ENCODE measurements at places on chromosomes 6 and 20. TPM values are rescaled to one million over a fixed set of nuclear protein-coding genes. Genes with fewer than 3 reads are reported as not detected.

DNA sequence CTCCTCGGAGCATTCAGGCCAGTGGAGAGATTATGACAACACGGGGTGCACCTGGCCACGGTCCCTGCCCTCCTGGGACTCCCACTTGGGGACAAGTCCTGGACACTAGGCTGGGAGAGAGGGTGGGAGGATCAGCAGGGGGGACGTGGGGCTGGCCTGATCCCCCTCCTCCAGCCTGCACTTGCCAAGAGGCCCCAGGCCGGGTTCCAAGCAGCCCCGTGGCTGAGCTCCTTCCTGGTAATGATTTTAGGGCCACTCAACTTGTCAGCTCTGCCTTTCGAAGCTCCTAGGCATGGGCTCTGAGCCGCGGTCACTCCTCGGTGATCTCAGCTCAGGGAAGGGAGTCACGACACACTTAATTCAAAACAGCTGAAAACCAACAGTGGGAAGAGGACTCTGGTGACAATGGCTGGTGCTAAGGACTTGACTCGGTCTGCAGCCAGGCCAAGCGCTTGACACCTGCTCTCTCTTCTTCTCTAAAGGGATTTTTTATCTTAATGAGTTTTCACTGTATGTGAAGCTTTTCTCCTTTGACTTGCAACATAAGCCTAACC, 161.7 kb downstream of the BMP7 start:
- DNase-seq, result no peak

GRCh38 chr20:10708351-10709185, 34.8 kb upstream of the JAG1 start:
- DNase-seq, result no peak

Gene UBE2C
- total RNA-seq, result 249 TPM

DNA sequence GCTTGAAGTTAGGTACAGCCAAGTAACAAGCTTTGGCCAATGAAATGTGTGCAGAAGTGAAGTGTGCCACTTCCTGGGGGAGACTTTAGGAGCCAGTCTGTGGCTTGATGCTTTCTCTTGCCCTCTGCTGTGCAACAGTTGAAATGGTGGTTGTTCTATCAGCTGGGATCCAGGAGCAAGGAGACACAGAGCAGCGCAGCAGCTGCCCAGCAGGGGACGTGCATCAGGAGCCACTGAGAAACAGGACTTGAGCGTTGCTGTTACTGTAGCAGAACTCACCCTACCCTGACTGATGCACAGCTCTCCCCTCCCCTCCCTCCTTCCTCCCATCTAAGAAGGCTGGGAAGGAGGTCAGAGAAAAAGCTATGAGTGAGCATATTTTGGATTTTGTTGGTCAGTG, 18.9 kb upstream of the CCN5 start:
- DNase-seq, result no peak

Gene PRR18
- total RNA-seq, result 0.76 TPM

GRCh38 chr20:4081421-4081820, 66.1 kb upstream of the RNF24 start:
- DNase-seq, result no peak

DNA sequence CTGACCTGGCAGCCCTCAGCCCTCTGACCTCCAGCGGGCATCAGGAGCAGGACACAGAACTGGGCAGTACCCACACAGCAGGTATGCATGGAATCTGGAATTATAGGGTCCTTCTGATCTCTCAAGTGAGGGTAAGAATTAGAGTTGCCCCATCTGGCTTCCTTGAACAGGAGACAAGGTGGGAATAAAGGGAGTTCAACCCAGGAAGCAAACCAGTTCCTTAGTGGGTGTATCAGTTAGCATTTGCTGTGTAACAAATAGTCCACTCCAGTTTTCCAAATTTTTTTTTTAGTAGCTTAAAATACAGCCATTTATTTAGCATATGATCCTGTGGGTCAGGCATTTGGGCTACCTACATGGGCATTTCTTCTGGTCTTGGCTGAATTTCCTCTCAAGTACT, 15.7 kb downstream of the MAVS start:
- DNase-seq, result no peak

GRCh38 chr6:104414723-104415122, 445.0 kb downstream of the HACE1 start:
- no peak for DNase-seq

Data from SJSA1 (cell line).